GM04503 (cell line): ENCODE measurements at places on chromosomes 16 and 17.
A peak's percentile ranks its signal among the peaks of the same experiment; 100 is the strongest.

- DNase-seq: no peak
Observed at GRCh38 chr17:47698749-47699535, 5.0 kb downstream of the TBKBP1 start.

DNA sequence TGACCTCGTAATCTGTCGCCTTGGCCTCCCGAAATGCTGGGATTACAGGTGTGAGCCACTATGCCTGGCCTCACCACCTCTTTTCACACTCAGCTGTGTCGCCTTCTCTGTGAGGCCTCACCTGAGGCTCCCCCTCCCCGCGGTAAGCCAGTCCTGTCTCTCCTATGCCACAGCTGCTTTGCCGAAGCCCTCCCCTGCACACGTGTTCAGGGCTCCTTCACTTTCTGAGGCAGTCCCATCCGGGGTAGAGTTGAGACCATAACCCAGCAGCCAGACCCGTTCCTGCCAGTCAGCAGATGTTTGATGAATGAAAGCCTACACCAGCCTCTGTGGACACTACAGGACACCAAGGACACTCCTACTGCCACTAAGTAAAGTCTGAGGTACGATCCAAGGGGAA is 10.6 kb downstream of the USP7 start:
- DNase-seq: no peak

DNA sequence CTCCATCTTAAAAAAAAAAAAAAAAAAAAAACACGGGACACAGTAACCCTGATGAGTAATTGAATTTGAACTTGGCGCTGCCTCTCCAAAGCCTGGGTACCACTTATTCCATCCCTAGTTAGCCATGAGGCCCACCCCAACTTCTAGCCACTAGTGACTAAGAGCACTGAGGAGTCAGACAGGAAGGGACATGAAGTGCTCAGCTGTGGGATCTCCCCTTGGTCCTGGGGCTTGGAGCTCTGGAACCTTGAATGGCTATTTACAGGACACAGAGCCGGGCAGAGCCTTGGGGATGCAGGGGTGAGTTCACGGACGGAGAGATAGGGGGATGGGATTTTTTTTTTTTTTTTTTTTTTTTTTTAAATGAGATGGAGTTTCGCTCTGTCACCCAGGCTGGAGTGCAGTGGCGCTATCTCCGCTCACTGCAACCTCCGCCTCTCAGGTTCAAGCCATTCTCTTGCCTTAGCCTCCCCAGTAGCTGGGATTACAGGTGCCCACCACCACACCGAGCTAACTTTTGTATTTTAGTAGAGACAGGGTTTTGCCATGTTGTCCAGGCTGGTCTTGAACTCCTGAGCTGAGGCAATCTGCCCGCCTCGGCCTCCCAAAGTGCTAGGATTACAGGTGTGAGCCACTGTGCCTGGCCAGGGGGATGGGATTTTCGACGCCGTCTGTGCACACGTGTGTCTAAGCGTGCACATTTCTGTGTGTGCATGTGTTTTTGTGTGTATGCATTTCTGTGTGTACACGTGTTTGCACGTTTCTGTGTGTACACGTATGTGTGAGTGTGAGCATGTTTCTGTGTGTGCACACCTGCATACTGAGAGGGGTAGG is 20.4 kb upstream of the CIBAR2 start:
- DNase-seq: no peak

DNA sequence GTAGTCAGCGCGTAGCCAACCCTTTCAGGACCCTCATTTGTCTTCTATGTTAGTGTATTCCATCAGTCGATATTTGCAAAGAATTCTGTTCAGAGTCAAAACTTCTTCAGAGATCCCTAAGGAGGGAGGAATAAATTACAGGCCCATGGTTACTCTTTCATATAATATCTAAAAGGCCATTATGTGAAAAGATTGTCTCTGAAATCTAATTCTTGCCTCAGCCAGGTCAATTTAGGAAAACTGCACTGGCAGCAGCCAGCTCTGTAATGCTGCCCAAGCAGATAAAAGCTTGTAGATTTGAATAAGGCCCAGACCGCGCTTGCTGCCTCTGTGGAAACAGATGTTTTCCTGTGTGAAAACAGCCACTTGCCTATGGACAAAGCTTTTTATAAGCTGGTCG is 379.8 kb downstream of the CNTNAP4 start:
- no peak for DNase-seq

DNA sequence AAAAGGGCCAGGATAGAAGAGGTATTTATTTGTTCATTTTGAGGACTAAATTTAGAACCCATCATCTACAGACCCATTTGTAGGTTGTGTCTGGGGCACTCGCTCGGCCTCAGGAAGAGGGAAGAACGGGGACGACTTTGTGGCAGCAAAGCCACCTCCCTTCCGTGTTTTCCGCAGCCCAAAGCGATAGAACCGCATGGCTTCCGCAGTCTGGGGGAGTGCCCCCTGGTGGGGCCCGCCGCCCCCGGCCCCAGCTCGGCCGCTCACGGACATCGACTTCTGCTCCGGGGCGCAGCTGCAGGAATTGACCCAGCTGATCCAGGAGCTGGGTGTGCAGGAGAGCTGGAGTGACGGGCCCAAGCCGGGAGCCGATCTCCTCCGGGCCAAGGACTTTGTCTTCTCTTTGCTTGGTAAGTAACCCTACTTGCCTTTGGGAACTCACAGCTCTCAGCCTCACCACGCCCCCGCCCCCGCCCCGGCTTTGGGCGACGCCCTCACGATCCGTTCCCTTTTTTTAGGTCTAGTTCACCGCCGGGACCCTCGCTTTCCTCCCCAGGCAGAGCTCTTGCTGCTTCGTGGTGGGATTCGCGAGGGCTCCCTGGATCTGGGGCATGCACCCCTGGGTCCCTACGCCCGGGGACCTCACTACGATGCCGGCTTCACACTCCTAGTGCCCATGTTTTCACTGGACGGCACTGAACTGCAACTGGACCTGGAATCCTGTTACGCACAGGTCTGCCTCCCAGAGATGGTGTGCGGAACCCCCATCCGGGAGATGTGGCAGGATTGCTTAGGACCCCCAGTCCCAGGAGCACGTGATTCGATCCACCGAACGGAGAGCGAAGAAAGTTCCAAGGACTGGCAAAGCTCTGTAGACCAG is 681 bp downstream of the TMEM102 start:
- DNase-seq: no peak

DNA sequence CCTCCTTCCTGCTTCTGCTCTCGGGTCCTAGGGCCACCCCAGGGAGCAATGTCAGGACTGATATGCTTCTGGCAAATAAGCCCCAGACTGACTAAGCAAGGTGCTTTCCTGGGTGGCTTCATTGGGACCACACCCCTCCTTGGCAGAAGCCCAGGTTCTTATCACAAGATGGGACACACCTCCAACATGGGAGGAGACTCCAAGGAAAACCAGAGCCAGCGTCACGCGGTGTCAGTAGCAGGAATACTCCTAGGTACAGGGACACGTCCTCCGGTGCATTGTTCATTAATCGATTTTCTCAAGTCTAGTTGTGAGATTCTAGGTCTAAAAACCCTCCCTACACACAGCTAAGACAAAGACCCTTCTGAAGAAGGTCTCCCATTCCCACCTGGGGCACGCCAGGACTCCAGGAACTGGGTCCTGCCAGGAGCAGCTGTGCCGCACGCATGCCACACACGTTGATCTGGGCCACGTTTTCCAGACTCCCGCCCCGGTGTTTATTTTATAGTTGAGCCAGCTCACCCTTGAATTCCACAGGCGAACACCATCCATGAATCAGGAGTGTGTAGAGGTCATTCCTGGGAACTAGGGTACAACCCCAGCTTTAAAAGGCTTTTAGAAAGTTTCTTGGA is 30.8 kb downstream of the FA2H start:
- no peak for DNase-seq

- DNase-seq: no peak
Observed at GRCh38 chr16:80350061-80350460, 190.7 kb upstream of the DYNLRB2 start.

GRCh38 chr17:56169621-56170020 is 16.3 kb downstream of the ANKFN1 start:
- DNase-seq: no peak

DNA sequence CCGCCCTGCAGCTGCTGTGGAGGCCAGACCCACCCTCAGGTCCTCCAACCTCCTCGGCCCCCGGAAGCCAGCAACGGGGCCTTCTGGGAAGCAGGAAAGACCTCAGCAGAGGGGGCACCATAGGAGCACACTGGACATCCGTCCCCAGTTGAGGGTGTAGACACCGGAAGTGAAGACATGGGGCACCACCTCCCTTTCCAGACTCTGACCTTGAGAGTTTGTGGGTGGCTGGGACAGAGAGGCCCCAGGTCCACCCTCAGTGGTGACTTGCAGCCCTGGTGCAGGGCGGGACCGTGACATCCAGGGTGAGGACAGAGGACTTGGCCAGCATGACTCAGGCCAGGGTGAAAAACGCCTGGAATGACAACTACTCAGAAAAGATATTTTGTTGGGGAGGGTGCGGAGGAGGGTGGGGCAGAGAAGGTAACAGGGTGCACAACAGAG is 19.9 kb downstream of the CEP295NL start:
- peak; percentile 89 for DNase-seq

DNA sequence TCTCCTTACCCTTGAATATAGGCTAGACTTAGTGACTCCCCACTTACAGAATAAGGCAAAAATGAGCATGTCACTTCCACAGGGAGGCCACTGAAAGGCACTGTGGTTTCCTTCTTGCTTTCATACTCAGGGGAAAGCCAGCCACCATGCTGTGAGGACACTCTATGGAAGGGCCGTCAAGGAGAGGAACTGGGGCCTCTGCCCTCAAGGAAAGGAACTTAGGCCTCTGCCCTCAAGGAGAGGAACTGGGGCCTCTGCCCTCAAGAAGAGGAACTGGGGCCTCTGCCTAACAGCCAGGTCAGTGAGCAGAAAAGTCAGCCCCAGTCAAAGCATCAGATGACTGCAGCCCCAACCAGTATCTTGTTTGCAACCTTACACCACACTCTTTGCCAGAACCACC is 30.1 kb downstream of the VPS35 start:
- DNase-seq: no peak

DNA sequence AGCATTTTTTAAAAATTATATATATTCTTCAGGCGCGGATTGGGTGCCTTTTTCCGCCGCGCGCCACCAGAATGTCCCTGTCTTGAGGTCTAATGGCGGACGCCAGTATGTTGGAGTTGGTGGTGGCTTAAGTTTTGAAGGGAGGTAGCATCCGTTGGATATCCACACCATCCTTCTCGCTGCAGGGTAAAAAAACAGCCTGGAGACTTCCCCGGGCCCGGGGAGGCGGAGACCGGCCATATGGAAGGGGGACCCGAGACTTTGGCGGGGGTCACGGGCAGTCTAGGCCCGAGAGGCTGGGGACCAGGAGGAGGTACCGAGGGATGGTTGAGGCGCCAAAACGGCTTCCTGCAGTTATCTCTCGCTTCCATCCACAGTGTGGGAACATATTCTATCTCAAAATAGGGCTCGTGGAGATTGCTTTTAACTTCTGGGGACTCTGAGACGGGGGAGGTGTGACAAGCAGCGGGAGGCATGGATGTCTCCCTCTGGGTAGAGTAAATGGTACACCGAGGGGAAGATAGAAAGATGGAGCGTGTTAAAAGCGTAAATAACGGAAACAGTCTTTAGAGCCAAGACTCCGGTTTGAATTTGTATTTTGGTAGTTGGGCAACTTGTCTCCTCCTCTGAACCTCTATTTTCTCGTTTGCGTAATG is at the start of gene SF3B3:
SF3B3 (plus strand) TSS at position 74 of the 656 bp plus-strand sequence. CDS start 2,841 bp downstream, outside the sequence.
- peak; percentile 25 for DNase-seq

- peak; percentile 91 for DNase-seq
Observed at GRCh38 chr16:14486520-14487303, 143.3 kb downstream of the PARN start.
